Sciatic nerve (tissue), 2 donors: ENCODE measurements at places on chromosomes 6 and 20. TPM values are rescaled to one million over a fixed set of nuclear protein-coding genes. Genes with fewer than 3 reads are reported as not detected.

DNA sequence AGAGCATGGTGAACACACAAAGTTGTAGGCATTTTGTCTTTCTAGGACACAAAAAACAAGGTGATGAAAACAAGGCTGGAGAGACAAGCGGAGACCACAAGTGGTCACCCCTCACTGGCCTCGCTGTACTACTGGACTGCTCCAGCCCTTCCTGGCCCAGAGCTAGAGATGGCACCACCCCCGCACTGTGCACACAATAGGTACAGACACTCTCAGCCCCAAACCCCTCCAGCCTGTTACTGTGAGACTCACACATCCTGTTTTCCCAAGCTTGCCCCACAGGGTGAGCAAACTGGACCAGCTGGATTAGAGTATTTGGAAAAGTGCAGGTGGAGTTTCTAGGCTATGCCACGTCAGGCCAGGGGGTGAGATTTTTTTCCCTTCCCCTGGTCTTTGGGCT is 8.4 kb upstream of the ZSWIM1 start:
- DNase-seq: no peak

- DNase-seq: no peak
Observed at GRCh38 chr6:163313981-163314380, 100.5 kb upstream of the QKI start.

DNA sequence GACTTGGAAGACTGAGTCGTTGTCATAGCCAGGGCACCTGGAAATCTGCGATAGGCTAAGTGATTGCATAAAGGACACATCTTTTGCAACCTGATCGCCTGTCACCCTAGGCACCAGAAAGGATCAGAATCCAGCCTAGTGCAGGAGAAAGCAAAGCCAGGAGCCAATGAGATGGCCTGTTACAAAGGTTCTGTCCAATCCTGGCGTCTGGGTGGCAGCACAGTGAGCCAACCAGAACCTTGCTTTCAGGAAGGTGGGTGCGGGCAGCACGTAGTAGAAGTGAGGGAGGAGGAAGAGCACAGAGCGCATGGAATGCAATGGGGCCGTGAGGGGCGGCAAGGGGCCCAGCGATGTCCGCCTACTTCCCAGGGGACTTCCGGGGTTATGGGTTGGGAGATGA is 120.4 kb upstream of the GGTLC1 start:
- DNase-seq: no peak

DNA sequence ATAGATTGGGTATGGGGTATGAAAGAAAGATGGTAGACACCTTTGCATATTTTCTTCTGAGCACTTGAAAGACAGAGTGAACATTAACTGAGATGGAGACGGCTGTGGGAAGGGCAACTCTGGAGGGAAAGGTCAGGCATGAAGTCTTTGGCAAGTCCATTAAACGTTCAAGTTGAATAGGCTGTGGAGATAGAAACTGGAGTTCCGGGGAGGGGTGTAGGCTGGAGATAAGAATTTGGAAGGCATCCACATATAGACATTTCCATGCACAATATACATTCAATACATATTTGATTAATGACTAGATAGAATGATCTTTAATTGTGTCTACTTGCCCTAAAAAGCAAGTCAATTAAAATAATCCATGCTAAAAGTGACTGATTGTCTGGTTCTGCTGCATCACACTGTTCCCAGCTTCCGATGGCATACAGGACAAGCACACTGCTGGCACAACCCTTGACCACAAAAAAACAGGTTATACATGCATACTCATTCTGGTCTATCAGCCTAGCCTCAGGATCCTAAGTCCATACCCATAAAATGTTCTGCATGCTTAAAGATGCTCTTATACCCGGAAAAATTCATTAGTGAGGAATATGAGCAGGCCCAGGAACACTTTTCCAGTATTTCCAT is 1.9 kb upstream of the MYLK4 start:
- DNase-seq: no peak

DNA sequence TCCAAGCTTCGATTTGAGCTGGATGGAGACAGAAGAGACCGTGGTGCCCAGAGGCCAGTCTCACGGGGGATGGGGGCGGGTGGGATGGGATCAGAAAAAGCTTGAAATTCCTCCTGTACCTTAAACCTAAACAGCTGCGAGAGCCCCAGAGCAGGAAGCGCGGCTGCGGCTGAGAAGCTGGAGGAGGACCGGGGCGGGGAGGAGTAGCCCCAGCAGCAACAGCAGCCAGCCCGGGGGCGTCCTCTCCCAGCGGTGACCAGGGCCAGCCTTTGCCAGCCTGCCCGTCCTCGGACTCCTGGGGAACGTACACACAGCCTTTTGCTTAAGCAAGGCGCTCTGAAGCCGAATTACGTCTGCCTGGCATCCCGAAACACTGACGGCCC is 17.4 kb upstream of the PRDM13 start:
- DNase-seq: no peak

- no peak for DNase-seq
Observed at GRCh38 chr6:16406966-16407365, 168.6 kb downstream of the GMPR start.

Gene RNF182
- total RNA-seq: 0.49 TPM

Gene SFTA2
- 0.76 TPM for total RNA-seq
